ENCODE measurements at places on chromosomes 12 and 14.

DNA sequence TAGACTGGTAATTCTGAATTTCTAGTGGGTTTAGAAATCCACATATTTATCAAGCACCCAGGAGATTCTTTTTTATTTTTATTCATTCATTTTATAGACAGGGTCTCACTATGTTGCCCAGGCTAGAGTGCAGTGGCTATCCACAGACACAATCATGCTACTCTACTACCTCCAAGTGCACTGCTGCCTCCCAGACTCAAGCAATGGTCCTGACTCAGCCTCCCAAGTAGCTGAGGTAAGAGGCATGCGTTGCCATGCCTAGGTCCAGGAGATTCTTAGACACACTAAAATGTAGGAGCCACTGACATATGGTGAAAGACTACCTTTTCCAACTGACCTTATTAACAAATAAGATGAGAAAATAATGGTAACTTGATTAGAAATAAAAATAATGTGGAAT, 38.9 kb downstream of the KIF21A start:
- DNase-seq: no peak

- no peak for DNase-seq
Observed at GRCh38 chr14:106286697-106287290, 760.4 kb downstream of the TMEM121 start.

DNA sequence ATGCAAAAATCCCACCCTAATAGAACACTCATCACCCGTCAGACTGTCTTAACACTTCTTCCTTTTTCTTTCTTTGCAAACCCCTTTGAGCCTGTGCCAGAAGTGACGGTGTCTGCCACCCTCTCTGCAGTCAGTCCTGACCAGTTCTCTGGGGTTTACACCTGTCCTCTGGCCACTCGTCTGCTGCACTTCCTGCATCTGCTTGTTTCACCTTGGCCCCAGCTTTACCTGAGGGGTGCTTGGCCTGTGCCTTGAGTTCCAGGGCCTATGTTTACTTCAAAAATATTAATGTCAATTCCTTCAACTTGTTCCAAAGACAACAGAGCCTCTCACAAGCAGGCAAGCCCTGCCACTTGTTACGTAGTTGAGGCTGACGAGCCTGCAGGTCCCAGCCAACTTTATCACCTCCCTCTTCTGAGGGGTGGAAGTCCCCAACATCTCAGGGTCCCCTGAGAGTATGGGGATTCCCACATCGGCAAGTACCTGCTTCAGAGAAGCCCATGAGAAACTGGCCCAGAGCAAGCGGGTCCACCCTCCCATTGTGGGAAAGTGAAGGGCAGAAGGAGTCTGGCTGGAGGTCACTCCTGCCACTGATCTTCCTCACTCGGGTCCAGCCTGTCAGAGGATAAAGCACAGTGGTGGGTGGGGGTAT, 205.4 kb downstream of the DAD1 start:
- no peak for DNase-seq

- no peak for DNase-seq
Observed at GRCh38 chr12:114480337-114481199, 74.6 kb upstream of the TBX5 start.

GRCh38 chr14:89537911-89538310, 120.9 kb upstream of the FOXN3 start:
- no peak for DNase-seq

DNA sequence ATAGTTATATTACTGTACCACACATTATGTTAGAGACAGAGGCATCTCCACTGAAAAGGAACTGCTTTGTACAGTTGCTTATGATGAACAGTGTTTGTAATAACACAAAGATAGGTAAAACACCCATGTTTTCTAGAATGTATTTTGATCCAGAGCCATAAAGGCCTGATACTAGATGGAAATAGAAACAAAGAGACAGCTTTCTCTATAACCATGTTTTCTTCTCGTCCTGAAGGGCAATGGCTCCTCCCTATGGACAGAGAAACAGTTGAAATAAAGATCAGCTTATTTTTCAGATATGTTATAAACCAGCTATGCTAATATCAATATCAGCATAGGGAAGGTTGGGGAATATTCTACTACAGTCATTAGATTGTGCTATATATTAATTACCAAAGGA, 109.2 kb downstream of the ATXN7L3B start:
- no peak for DNase-seq

GRCh38 chr14:62117751-62118105, 355.5 kb downstream of the SNAPC1 start:
- DNase-seq: no peak

DNA sequence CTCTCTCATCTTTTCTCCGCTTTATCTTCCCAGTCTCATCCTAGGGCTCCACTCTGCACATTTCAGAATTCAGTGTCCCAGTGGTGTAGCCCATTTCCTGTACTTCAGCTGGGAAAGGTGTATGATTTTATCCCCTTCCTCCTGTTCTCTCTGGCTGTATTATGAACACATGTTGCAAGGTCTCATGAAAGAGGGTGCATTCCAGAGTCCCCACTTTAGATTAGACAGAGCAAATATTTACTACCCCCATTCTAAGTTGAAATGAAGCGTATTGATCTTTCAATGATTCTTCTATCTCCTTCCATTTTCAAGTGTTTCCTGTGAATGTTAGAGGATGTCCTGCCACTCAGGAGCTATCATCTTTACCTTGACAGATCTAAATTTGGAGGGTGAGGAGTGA, 123.2 kb downstream of the WIF1 start:
- no peak for DNase-seq

- DNase-seq: no peak
Observed at GRCh38 chr14:46653031-46653755, 1.6 kb upstream of the RPL10L start.

GRCh38 chr14:63273129-63273528, 45.6 kb downstream of the GPHB5 start:
- no peak for DNase-seq

DNA sequence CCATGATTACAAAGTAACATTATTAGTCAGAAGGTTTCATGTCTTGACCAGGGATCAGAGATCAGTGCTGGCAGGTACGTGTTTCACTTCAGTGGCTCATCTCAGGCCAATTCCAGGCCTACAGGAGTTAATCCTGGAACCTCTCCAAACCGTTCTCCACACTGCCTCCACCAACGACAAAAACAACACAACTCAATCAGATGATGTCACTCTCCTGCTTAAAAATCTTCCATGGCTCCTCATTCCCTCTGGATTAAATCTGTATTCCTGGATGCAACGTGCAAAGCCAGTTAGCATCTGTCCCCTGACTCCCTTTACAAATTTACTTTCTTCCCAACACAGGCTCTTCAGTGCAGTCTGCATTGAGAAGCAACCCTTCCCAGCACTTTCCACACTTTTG, 34.3 kb upstream of the TXNRD1 start:
- no peak for DNase-seq
